Myocyte (in vitro differentiated cells): ENCODE measurements at places on chromosomes 7 and 10.

DNA sequence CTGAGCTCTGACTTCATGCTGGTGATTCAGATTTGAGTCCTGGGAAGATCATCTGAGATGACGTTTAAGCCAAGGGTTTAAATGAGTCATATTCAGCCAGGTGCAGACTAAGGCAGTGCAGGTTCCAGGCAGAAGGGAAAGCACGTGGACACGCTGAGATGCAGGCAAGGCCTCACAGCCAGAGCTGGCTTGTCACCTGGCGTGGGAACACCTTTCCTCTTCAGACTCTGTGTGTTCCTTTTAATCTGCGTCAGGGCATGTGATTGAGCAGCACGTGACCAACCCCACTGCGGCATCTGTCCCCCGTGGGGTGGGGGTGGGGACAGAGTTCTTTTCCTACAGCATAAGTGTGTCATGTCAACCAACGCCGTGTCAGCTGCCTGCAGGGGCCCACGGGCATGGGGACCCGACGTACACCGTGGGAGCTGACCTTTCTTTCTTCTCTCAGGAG lies 10.7 kb upstream of the IDI2 start:
- DNase-seq, result no peak

DNA sequence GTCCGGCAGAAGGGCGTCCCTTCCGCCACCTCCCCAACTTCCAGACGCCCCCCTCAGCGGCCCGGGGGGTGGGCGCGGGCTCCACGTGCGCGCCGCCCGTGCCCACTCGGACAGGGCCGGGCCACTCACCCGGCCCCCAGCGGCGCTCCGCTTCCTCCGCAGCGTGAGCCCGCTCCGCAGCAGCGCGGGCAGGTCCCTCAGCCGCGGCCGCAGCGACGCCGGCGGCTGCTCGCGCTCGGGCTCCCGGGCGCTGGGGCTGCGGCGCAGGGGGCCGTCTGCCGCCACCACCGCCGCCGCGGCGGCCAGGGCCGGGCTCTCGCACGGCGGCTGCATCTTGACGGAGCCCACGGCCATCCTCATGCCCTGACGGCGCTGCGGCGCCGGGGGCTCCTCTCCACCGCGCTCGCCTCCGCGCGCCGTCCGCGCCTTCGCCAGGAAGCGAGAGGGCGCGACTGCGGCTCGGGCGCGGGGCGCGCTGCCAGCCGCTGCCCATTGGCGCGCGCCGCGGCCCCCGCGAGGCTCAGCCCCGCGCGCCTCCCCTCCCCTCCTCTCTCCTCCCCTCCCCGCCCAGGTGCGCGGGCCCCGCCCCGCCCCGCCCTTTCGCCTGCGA lies at the start of gene RAPGEF5:
RAPGEF5 (minus strand) TSS at position 454 of the 610 bp plus-strand sequence; CDS start at position 360, 94 bp downstream.
- no peak for DNase-seq

DNA sequence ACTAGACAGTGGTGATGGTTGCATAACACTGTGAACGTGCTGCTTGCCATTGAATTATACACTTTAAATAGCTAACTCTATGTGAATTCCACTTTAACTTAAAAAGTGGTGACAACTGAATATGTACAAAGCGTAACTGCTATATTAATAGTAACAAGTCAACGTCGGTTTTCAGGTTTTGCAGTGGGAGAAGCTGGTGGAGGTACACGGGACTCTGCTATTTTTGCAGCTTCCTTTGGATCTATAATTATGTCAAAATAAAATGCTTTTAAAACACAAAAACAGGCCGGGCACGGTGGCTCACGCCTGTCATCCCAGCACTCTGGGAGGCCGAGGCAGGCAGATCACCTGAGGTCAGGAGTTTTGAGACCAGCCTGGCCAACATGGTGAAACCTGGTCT lies 21.0 kb downstream of the AP5Z1 start:
- no peak for DNase-seq

GRCh38 chr7:1620835-1621234 lies 49.2 kb upstream of the ELFN1 start:
- DNase-seq, result no peak
